ENCODE measurements at places on chromosomes 5 and 9.

DNA sequence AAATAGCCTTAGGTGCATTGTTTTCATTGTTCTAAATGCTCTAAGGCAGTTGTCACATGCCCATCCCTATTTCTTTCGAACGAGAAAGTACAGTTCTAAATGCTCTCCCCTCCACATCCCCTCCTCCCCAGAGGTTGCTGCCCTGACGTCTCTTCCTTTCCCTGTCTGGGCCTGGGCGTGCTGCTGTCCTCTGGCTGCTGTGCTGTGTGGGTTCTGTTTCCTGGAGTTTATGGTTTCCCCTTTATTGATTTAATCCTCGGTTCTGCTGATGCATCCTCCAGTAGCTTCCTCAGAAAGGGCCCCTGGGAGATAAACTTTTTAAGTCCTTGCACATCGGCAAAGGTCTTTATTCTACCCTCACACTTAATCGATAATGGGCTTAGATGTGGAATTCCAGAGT, 48.8 kb downstream of the MVB12B start:
- no peak for DNase-seq

DNA sequence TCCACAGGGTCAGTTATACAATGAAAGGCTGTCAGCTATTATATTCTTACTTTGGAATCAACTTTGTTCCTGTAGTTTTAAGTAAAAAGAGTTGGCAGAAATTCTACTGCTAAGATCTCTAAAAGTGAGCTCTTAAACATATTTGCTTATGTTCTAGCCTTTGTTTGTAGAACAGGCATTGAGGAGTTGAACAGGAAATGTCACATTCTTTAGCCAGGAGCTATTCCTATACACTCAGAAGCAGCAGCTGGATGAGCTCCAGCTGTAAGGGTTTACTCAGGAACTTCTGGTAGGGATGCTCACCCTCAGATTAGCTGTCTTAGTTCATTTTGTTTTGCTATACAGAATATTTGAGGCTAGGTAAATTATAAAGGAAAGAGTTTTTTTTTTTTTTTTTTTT, 22.4 kb upstream of the SPINK14 start:
- no peak for DNase-seq

GRCh38 chr5:22033066-22033465, 820.1 kb downstream of the CDH12 start:
- no peak for DNase-seq

- DNase-seq, result no peak
Observed at GRCh38 chr5:53031695-53032096, 42.5 kb downstream of the ITGA2 start.

- peak; percentile 82 for DNase-seq
Observed at GRCh38 chr5:15501091-15501791, 1.3 kb downstream of the FBXL7 start.

DNA sequence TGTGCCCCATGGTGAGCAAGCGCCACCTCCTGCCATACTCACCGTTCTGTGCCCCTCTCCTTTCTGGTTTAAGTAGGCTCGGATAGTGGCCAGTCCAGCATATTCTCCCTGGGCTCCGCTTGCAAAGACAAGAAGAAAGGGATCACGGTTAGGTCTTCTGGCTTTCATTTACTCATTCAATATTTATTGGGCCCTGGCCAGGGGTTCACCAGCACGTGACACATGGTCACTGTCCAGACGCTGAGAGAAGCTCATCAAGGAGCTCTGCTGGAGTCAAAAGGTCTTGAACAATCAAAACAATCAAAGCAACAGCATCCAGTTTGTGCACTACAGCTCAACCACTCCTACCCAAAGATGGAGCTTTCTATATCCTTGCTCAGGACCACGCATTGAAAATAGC, 80.2 kb downstream of the GLDC start:
- DNase-seq, result no peak

DNA sequence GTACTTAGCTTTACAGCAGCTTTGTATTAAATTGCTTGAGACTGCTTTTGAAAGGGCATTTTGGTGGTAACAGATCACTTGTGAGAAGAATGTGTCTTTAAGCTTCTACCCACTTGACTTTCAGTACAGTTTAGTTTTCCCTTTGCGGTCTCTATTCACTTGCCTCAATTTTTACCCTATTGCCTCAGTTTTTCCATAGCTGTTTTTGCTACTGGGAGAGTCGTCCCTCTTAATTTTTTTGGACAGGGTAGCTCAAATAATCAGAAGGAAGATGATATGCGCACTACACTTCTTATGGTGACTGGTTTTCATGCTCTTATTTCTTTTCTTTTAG, 18.8 kb downstream of the UGCG start:
- DNase-seq, result no peak
